Activated naive CD8-positive, alpha-beta T cell treated with anti-CD3 and anti-CD28 coated beads, Interleukin-2, amount 10 ng/mL, durations not matched to agents 7 days and 5 days (primary cell): ENCODE measurements at places on chromosomes 16 and 17. TPM values are rescaled to one million over a fixed set of nuclear protein-coding genes. Genes with fewer than 3 reads are reported as not detected.

DNA sequence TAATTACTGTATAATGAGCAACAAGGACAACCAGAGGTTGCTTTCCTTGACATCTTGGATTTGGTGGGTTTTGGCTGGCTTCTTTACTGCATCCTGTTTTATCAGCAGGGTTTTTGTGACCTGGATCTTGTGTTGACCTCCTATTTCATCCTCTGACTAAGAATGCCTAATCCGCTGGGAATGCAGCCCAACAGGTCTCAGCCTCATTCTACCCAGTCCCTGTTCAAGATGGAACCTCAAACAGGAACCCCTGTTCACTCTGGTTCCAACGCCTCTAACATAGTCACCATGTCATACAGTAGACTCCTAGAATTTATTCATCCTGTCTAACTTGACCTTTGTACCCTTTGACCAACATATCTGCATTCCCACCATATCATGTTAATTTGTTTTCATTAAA, 183.8 kb upstream of the SOX9 start:
- no peak for DNase-seq

DNA sequence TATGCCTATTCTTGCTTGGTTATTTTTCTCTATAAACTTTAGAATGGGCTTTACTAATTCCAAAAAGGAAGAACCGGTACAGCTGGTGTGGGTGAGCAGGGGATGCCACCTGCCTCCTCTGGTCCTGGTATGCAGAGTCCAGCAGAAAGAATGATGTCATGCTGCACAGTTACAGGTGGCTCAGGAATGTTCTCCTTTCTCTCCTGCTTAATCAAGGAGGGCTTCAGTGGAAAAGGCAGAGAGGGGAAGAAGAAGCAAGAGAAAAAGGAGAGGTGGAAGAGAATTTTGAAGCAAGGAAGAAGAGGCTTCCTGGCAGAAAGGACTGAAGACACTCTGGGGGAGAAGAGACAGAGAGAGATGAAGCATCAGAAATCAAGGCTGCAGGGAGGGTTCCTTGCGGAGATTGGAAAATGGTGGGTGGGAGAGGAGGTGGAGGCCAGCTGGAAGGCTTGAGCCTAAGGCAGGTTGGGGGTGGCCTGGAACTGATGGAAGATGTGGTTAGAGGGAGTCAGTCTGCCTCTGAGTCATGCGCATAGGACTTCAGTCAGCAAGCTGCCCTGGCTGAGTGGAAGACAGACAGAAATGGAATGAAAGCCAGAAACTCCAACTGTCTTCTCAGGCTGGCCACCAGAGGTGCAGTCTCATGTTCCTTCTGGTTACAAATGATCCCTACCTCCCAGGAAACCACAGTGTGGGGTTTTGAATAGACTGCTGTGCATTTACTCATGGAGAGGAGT, 64.6 kb upstream of the CRHR1 start:
- no peak for DNase-seq

Gene OR4D1
- 0.72 TPM for total RNA-seq

DNA sequence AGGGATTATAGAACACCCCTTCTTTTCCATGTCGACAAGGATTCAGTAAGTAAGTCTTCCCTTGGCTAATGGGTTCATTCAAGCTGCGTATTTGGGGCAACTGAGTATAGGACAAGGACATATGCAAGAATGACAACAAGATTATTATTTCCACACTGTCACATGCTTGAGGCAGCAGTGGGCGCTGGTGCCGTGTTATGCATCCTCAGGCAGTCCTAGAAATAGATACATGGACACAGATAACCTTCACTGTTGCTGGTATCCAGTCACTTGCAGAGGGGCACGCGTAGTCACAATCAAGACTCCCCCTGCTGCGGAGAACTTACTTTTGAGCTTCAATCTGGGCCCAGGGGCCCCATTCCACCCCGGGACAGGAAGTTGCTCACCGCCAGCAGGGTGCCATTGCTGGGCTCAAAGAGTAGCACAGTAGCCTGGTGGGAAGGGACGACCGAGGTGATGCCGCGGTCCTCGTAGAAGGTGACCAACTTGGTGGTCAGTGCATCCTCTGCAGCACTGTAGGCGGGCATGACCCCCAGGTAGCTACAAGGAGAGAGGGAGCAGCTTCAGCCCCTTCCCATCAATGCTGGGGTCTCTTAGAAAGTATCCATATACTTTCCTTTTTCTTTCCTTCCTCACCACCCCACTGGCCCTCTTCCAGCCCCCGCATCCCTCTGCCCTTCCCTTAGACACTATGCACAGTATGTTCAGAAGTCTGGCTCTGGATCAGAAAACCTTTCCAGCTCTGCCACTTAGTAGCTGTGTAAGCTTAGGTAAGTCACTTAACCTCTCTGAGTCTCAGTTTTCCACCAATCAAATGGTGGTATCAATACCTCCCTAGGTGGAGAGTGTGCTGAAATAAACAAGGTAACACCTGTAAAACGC, 804 bp downstream of the CRYM start:
- DNase-seq = no peak
